Caco-2 (cell line): ENCODE measurements at places on chromosomes 7 and 10. TPM values are rescaled to one million over a fixed set of nuclear protein-coding genes. Genes with fewer than 3 reads are reported as not detected.

The TDRD1 gene
- total RNA-seq = 0.14 TPM in 1 of 2 replicates, not detected in the other

The SDK1 gene
- 6.2 and 7.1 TPM in 2 replicates for total RNA-seq

The MCM10 gene
- total RNA-seq = 55.0 and 62.6 TPM in 2 replicates

The FAM25A gene
- total RNA-seq = not detected in 2 replicates

The AKR1C4 gene
- 0.25 and 0.28 TPM in 2 replicates for total RNA-seq

The NPSR1 gene
- total RNA-seq = not detected in 2 replicates

The CYP26C1 gene
- 0.09 and 0.16 TPM in 2 replicates for total RNA-seq

The HPS6 gene
- 18.1 and 19.5 TPM in 2 replicates for total RNA-seq

The ZPBP gene
- not detected in 2 replicates for total RNA-seq

The ATRNL1 gene
- total RNA-seq = not detected in 2 replicates

The SYT15 gene
- 0.43 and 0.60 TPM in 2 replicates for total RNA-seq

The GIMAP4 gene
- total RNA-seq = not detected in 2 replicates

The MRLN gene
- 0.88 and 0.98 TPM in 2 replicates for total RNA-seq

The SGPL1 gene
- total RNA-seq = 121 and 127 TPM in 2 replicates
